ENCODE measurements at places on chromosomes 6 and 20. TPM values are rescaled to one million over a fixed set of nuclear protein-coding genes. Genes with fewer than 3 reads are reported as not detected.

The ALDH5A1 gene
- 5.1 TPM for total RNA-seq

The MUC21 gene
- not detected for total RNA-seq

The DLGAP4 gene
- 150 TPM for total RNA-seq

The ISM1 gene
- 94.9 TPM for total RNA-seq

The TNNC2 gene
- total RNA-seq, result not detected

The C20orf144 gene
- not detected for total RNA-seq

The TEAD3 gene
- total RNA-seq, result 43.5 TPM

The LY6G6F gene
- total RNA-seq, result not detected

GRCh38 chr20:57930351-57930750 lies 220.5 kb upstream of the PMEPA1 start:
- DNase-seq, result no peak
- no peak overlapping the region for H3K4me3 ChIP-seq
- no peaks in the 10 kb centered on the region for H3K36me3 ChIP-seq
- H3K27ac ChIP-seq, result no peak overlapping the region

DNA sequence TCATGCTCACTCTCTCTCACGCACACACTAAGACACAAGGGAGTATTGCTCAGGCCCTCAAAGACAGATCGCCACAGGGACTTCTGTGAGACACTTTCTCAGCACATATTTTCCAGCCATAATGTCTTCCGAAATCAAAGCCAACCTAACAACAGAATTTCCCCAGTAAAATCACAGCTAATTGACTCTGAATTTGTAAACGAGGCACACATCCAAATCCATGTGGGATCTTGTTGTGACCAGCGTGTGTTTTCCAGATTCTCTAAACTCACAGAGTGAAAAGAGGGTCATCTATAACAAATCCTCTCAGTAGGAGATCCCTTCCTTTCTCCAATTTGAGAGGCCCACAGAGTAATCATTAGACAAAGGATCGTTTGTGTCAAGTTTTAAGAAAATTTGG lies 280.4 kb downstream of the PACRG start:
- no peak overlapping the region for H3K4me3 ChIP-seq
- no peak for DNase-seq
- H3K4me1 ChIP-seq, result no peaks in the 10 kb centered on the region
- H3K27me3 ChIP-seq, result no peaks in the 10 kb centered on the region
- no peak overlapping the region for H3K27ac ChIP-seq

- no peaks in the 10 kb centered on the region for H3K4me1 ChIP-seq
- H3K36me3 ChIP-seq, result no peaks in the 10 kb centered on the region
- H3K27ac ChIP-seq, result no peak overlapping the region
- no peak overlapping the region for H3K4me3 ChIP-seq
- DNase-seq, result no peak
These were observed 901.7 kb upstream of the CITED2 start for GRCh38 chr6:140276133-140276532.

- no peak for DNase-seq
- no peak overlapping the region for H3K27ac ChIP-seq
- no peaks in the 10 kb centered on the region for H3K36me3 ChIP-seq
- no peaks in the 10 kb centered on the region for H3K4me1 ChIP-seq
- no peak overlapping the region for H3K4me3 ChIP-seq
These were observed 48.5 kb upstream of the PDYN start for GRCh38 chr20:2042400-2042799.

DNA sequence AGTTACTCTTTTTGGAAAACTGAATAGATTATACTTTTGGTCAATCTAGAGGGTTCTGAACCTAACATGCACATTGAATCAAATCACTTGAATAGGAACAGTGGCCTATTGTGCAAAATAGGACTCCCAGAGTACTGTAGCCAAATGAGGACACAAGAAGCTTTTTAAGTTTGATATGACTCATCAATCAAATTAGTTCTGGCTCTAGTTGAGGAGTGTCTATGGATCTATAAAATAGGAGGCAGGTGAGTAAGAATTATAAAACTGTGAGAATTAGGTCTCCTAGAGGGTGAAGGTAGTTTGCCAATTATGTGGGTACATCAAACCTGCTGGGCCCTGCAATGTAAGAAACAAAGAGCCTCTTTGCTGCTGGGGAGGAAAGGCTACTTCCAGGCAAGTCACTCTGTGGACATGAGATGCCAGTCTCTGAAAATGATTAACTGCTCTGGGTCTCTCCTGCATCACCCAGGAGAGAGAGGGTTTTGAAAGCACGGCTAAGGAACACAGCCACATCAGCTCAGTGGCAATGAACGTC lies 112.3 kb downstream of the RCAN2 start:
- no peaks in the 10 kb centered on the region for H3K27me3 ChIP-seq
- H3K4me1 ChIP-seq, result peaks cover 32% of the 10 kb centered on the region
- H3K4me3 ChIP-seq, result no peak overlapping the region

GRCh38 chr6:148969603-148970061 lies 222.8 kb downstream of the UST start:
- H3K36me3 ChIP-seq, result no peaks in the 10 kb centered on the region
- DNase-seq, result peak; percentile 78
- H3K27ac ChIP-seq, result no peak overlapping the region

DNA sequence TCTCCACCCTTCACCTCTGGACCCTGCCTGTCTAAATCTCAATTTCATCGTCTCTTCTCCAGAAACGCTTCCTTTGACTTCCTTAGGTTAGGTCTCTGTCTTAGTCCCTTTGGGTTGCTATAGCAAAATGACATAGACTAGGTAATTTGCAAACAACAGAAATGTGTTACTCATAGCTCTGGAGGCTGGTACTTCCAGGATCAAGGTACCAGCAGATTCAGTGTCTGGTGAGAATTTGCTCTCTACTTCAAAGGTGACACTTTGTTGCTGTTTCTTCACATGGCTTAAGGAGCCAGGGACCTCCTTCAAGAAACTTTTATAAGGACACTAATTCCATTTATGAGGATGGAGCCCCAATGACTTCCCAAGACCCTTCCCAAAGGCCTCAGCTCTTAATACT lies 145.1 kb upstream of the IMPG1 start:
- no peak for DNase-seq
- H3K4me1 ChIP-seq, result no peaks in the 10 kb centered on the region
- H3K36me3 ChIP-seq, result no peaks in the 10 kb centered on the region
- H3K27me3 ChIP-seq, result no peaks in the 10 kb centered on the region

- H3K27ac ChIP-seq, result no peak overlapping the region
- H3K27me3 ChIP-seq, result no peaks in the 10 kb centered on the region
- no peaks in the 10 kb centered on the region for H3K36me3 ChIP-seq
- DNase-seq, result no peak
- H3K4me3 ChIP-seq, result no peak overlapping the region
These were observed 30.2 kb downstream of the PSMG4 start for GRCh38 chr6:3288711-3289663.

- H3K4me1 ChIP-seq, result no peaks in the 10 kb centered on the region
- no peak overlapping the region for H3K4me3 ChIP-seq
- no peak overlapping the region for H3K27ac ChIP-seq
- H3K36me3 ChIP-seq, result no peaks in the 10 kb centered on the region
These were observed 472.1 kb upstream of the RNF217 start for GRCh38 chr6:124490122-124490521.

DNA sequence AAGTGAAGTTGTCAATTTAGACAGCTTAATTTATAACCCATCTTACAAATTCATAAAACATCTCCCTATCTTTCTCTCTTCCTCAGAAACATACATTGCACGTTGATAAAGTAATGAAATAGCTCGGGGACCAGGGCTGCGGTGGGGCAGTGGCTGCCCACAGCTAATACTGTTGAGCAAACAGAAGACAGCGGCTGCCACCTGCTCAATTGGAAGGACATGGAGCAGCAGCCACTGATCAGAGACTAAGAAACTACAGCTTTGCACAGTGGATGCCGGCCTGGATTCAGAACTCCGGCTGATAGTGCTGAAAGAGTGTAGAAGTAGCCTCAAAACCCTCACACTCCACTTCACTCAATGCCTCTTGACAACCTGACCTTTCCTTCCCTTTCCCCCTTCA lies 157.9 kb upstream of the PDE10A start:
- DNase-seq, result no peak
- H3K27me3 ChIP-seq, result no peaks in the 10 kb centered on the region
- H3K27ac ChIP-seq, result no peak overlapping the region
- no peak overlapping the region for H3K4me3 ChIP-seq
- no peaks in the 10 kb centered on the region for H3K36me3 ChIP-seq
- H3K4me1 ChIP-seq, result no peaks in the 10 kb centered on the region

DNA sequence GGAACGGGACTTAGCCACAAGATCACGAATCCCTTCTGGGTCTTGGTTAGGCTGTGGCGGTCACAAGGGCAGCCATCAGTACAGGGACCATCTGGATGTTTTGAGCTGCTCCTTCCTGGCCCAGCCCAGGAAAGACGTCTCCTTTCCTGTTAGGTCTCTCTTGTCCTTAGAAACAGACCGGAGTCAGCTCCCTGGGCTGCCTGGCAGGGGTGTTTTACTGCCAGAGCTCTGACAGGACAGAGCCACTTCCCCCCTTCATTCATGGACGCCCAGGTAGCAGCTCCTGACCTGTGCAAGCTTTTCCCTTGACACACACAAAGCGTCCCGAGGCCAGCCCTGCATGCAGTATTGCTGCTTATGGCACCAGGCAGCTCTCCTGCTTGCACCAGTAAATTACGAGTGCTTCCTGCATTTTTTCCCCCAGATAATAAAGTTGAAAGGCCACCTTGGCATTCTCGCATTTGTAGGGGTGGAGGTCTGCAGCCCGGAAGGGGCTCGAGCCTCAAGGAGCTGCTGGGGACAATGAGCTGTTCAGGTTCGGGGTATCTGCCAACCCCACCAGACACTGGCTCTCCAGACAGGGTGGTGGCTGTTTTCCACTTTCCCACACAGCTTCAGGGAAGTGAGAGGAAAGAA lies 87.4 kb downstream of the NOL4L start:
- no peak overlapping the region for H3K4me3 ChIP-seq
- no peak overlapping the region for H3K27ac ChIP-seq
- H3K27me3 ChIP-seq, result no peaks in the 10 kb centered on the region
- DNase-seq, result peak; percentile 43
- H3K4me1 ChIP-seq, result no peaks in the 10 kb centered on the region

GRCh38 chr20:57061051-57061900 lies 205.2 kb downstream of the BMP7 start:
- H3K36me3 ChIP-seq, result no peaks in the 10 kb centered on the region
- DNase-seq, result no peak
- H3K27me3 ChIP-seq, result no peaks in the 10 kb centered on the region
- H3K4me1 ChIP-seq, result no peaks in the 10 kb centered on the region
- no peak overlapping the region for H3K27ac ChIP-seq

DNA sequence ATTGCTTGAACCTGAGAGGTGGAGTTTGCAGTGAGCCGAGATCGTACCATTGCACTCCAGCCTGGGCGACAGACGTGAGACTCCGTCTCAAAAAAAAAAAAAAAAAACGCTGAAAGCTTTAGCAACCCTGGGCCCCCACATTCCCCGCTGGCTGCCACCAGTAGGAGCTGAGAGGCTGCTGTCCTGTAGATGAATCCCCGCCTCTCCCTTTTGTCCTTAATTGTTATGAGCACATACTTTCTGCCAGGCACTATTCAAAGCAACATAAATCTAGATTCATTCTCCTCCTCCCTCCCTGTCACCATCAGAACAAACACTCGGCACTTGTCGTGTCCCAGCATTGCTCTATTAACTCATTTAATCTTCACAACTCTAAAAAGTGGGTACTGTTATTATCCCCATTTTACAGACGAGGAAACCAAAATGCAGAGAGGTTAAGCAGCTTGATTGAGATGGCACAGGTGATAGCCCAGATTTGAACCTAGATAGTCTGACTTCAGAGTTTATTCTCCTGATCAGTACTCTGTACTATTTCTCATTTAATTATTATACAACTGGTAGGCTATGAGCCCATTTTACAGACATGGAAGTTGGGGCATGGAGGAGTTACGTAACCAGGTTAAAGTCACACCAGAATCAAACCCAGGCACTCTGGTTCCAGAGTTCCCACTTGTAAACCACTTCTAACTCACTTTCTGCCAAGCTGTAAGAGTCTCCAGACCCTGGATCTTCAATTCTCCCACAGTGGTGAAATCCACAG lies 97.4 kb downstream of the EYA2 start:
- H3K4me3 ChIP-seq, result no peak overlapping the region
- no peaks in the 10 kb centered on the region for H3K27me3 ChIP-seq
- no peak for DNase-seq
- H3K36me3 ChIP-seq, result no peaks in the 10 kb centered on the region

DNA sequence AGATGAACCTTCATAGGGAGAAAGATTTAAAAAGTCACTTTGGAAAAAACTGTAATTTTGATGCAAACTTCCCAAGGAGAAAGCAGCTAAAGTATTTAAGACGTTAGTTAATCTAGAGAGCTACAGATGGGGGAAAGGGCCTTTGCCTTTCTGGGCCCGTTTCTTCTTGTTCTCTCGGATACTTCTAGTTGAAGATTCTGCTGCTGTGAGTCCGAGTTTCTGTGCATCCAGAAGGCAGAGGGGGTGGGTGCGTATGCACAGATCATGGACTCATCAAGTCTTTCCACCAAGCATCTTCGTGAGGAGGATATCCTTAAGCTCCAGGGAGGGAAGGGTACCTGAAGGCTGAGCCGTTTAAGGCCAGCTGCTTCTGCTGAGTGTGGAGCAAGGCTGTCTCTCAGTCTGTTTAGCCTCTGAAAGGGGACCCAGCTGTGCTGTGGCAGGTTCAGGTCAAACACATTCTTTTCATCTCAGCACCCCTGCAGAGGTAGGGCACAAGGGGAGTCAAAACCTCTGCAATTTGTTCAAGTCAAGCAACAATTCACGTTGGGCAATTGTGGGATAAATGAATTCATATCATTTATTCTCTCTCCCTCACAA lies 4.3 kb downstream of the LAMP5 start:
- H3K27me3 ChIP-seq, result no peaks in the 10 kb centered on the region
- H3K4me1 ChIP-seq, result no peaks in the 10 kb centered on the region
- no peak for DNase-seq
- no peak overlapping the region for H3K27ac ChIP-seq

GRCh38 chr6:99092461-99092860 lies 144.7 kb upstream of the FBXL4 start:
- H3K27me3 ChIP-seq, result no peaks in the 10 kb centered on the region
- no peaks in the 10 kb centered on the region for H3K4me1 ChIP-seq
- no peaks in the 10 kb centered on the region for H3K36me3 ChIP-seq

DNA sequence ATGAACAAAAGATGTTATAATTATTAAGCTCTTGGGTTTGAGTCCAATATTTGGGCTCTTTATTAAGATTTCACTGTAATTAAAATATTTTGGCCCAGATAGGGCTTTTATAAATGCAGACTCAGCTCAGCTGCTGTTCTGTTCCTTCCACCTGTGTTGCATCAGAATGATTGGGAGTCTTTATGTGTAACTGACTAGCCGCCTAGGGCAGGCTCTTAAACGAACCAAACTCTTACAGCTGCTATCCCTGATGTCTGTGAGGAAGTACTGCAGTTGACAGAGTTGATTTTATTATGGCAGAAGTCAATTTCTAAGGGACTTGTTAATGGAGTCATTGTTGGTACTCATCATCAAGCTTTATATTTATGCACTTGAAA lies 144.7 kb downstream of the MYO6 start:
- DNase-seq, result no peak
- no peaks in the 10 kb centered on the region for H3K27me3 ChIP-seq
- H3K4me1 ChIP-seq, result no peaks in the 10 kb centered on the region
- H3K4me3 ChIP-seq, result no peak overlapping the region
- no peak overlapping the region for H3K27ac ChIP-seq
